ENCODE measurements at places on chromosomes 1 and 21.

DNA sequence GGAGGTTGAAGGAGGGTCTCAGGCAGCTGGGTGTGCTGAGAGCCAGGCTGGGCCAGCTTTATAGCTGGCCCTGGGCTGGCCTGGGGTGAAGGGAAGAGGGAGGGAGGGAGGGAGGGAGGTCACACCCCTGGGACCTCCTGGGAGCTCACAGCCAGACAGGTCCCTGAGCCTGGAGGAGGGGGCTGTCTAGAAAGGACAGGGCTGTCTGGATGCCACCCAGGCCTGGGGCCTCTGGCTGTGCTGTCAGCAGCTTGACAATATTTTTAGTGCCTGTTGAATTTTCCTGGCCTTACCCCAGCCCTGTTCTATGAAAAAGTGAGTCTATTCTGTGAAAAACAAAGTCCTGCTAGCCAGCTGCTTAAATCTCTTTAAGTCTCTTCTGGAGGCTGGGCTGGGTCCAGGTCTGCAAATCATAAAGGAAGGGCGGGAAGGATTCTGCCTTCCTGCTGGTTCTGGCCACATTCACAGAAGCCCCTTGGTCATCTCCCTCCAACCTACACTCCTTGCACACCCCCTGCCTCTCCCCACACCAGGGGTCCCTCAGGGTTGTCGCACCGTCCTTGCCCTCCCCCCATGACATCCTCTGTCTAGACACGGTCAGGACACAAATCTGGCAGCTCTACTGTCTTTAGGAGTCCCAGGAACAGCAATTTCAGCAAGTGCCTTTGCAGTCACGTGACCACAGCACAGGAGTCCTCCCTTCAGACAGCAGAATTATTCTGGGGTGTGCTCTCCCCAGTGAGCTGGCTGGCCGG is at the start of gene LEFTY2:
LEFTY2 (minus strand) TSS at position 34 of the 755 bp plus-strand sequence. CDS start 80 bp downstream, outside the sequence.
- no peak for DNase-seq

DNA sequence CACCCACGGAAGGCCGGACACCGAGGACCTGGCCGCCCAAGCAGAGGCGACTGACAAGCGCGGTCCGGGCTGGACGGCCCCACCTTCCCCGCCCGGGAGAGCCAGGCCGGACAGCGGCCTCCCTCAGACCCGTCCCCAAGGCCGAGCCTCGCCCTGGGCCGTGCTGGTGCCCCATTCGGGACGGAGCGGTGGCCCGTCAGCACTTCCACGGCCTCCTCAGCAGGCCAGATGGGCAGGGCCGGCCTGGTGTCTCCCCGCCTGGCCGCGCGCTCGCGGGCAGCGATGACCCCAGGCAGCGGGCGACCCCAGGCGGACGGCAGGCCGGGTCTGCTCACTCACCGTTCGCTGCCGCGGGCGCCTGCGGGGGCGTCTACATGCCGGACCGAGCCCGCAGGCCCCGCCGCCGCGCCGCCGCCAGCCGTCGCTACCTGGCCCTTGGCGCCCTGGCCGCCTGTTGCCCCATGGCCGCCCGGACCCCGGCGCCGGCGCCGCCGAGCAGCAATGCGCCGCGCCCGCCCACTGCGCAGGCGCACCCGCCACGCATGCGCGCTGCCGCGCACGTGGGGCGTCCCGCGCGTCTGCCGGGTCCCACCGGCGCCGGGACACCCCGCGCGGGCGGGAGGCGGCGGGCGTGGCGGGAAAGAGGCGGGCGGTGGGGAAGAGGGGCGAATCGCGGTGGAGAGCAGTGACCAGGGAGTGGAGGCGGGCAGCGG is at the start of gene NADK:
NADK (minus strand) TSS at position 521 of the 713 bp plus-strand sequence. CDS start 13,064 bp downstream, outside the sequence.
- DNase-seq: peak; percentile 42

DNA sequence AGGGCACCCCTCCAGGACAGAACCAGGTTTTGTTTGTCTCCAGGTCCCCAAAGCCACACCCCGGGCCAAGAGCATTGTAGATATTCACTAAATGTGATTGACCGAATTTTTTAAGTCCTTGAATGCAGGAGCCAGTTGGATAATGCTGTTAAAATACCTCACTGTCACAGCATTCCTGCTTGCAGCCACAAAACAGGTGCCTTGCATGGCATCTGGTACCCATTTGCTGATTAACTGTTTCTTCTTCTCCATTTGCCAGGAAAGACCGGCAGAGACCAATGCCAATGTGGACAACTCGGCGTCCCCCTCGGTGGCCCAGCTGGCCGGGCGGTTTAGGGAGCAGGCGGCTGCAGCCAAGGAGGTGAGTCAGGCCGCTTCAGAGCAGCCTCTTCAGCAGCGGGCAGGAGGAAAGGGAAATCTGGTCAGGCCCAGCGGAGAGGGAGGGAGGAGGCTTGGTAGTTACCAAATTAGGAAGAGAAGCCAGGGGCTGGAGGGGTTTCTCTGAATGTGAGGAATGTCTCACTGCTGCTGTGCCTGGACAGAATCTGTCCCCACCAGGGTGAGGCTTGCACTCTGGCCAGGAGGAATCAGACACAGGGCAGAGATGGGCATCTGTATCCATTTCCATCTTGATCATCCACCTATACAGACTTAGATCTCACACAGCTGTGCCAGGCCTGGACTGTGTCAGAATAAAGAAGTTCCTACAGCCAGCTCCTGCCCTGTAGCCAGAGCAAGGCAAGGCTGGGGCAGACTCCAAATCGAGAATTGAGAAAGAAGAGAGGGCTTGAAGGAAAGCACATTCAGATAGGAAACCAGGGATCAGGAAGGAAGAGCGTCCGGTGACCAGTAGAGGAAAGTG is 37.9 kb upstream of the MPZL1 start:
- no peak for DNase-seq

DNA sequence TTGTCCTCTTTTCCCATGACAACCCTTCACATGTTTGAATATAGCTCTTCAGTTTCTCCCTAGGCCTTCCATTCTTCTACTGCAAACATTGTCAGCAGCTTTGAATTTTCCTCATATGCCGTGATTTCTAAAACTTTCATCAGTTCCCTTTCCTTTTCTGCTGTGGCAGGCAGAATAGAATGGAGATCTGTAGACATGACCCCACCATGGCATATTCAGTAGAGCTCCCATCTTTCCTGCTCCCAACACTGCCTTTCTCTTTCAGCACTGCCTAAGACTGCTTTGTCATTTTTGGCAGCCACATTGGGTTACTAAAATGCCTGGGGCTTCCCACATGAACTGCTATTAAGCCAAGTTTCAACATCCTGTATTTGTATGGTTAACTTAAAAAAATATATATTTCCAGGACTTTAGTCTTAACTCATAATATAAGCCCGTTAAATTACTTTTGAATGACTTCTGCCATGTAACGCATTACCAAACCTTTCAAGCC is 60.9 kb downstream of the TBX19 start:
- no peak for DNase-seq

GRCh38 chr21:45080639-45081414 is 6.4 kb downstream of the ADARB1 start:
- DNase-seq: no peak

GRCh38 chr1:24713176-24713575 is 32.1 kb upstream of the CLIC4 start:
- no peak for DNase-seq

GRCh38 chr1:189970331-189971230 is 507.1 kb downstream of the BRINP3 start:
- DNase-seq: no peak

DNA sequence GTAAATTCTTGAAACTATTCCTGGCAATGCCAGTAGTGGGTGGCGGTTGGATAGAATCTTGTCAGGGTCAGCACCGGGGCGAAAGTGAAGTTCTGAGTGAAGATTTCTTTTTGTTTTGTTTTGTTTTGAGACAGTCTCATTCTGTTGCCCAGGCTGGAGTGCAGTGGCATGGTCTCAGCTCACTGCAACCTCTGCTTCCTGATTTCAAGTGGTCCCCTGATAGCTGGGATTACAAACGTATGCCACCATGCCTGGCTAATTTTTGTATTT is 33.3 kb downstream of the PCNT start:
- no peak for DNase-seq

DNA sequence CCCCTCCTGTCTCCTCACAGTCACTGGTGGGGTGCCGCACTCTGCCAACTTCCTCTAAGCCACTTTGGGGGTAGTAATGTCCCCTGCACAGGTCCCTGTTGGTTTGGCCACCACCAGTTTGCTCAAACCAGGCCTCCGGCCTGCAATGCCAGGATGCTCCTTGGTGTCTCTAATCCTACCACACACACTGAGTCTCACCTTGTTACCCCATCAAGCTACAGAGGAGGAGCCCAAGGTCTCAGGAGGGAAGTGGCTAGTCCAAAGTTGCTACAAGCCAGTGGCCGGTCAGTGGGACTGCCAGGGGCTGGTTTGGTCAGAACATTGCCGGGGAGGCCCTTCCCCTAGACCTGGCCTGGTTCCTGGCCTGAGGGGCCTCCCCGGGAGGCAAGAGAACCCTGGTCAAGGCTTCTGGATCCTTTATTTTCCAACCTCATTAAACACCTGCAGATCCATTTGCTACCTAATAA is 21.5 kb upstream of the LRP8 start:
- no peak for DNase-seq

GRCh38 chr1:33718186-33718585 is 145.7 kb upstream of the HMGB4 start:
- no peak for DNase-seq

DNA sequence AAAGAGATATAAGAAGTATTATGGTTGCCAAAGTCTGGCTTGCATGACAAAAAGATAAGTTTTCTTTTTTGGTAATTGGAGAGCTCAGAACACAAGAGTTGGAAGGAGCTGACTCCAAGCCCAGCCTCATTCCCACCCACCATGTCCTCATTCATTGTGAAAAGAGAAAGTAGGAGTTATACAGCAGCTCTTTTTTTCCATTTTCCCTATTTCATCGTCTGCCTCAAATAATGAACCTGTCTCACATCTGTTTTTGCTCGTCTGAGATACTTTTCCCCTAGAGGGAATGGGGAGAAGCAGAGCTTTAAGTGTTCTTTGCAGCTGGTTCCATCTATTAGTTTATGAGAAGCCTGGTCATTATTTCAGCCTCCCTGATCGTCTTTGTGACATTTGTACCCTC is 34.7 kb downstream of the AGT start:
- no peak for DNase-seq

DNA sequence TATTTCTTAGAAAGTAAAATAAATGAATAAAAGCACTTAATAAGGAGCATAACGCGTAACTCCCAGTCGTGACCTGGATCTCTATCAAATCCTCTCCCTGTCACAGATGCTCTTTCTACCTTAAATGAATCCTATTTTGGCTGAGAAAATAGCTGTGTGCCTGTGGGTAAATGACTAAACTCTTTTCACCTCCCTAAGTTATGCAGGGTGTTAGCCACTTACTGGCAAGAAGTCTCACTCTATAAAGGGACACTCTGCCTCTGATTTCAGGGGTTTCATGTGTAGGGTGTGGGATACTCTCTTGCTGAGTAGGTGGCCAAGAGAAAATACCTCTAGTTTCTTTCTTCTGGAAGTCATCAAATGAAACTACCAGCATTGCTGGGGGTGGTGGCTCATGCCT is 24.3 kb upstream of the PPP1R15B start:
- DNase-seq: no peak

DNA sequence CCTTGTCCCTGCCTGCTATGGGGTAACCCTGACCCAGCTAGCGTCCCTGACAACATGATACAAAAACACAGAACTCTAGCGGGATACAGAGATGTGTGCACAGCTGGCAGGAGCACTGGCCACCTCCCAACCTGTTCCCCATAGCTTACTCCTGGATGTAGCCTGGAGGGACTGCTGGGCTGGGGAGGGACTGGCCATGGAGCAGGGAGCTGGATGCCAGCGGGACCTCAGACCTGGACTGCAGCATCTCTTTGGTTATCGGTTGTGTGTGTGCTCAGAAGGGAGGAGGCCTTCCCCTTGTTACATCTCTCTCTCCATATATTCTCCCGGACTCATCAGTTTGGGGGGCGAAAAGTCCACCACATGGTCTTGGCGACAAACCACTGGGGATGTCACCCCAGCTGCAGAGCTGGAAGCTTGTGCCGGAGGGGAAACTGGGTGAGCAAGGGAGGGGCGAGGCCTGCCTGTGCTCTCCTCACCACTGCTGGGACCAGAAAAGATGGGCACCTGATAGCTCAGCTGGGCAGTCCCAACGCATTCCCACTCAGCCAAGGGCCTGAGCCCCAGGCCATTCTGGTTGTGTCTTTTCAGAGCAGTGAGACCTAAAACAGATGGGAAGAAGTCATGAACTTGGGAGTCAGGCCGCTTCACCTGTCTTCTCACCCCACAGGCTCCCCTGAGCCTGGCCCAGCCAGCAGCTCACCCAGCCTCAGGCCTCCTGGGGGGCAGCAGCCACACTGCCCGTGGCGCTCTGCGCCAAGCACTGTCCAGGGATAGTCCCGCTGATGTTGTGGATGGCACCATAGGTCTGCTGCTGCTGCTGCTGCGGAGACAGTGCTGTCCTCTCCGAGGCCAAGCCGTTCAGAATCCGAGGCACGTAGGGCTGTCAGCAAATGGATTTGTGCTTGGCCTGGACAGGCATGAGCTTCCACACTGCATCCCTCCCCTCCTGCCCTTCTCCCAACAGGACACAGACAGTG is 35.6 kb downstream of the TMEM63A start:
- no peak for DNase-seq

DNA sequence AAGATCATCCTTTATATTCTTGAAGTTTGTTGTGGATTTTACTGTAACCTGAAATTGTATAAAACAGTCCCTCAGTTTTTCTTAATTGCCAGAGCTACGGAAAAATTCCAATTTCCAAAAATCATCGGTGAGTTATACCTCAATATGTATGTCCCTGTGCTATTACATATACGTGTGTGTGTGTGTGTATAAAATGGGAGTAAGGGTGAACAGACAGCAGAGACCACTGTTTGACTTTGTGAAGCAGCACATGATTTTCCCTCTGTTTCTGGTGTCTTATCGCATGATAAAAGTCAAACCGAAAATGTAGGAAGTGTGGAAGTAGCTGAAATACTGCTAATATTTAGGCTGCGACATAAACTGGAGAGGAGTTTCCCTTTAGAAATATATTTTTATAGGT is 1.2 kb downstream of the OR2T1 start:
- no peak for DNase-seq

- no peak for DNase-seq
These were observed 30.9 kb upstream of the FCRL4 start for GRCh38 chr1:157628773-157629172.

DNA sequence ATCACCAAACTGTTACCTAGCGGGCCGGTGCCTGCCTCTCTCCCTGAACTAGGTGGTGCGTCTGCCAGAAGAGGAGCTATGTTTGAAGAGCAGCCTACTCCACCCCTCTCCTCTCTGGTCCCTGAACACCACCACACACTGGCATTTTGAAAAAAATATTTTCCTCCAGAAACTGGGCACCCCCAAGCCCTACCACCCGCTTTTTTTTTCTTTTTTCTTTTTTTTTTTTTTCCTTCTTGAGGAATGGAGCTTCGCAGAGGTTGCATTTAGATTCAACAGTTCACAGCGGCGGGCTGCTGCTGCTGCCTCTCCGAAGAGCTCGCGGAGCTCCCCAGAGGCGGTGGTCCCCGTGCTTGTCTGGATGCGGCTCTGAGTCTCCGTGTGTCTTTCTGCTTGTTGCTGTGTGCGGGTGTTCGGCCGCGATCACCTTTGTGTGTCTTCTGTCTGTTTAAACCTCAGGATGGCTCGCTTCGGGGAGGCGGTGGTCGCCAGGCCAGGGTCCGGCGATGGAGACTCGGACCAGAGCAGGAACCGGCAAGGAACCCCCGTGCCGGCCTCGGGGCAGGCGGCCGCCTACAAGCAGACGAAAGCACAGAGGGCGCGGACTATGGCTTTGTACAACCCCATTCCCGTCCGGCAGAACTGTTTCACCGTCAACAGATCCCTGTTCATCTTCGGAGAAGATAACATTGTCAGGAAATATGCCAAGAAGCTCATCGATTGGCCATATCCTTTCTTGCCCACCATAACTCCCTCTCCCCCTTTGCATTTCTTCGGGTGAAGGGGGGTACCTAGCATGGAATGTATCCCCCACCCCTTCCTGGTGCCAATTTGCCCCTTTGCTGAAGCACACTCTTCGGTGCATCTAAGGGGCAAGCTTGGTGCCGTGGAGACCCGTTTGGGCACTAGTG is at the start of gene CACNA1E:
CACNA1E (plus strand) TSS at position 233 of the 911 bp plus-strand sequence; CDS start at position 461, 228 bp downstream.
- no peak for DNase-seq

GRCh38 chr21:31548688-31549087 is 110.8 kb upstream of the SOD1 start:
- DNase-seq: no peak

All from D721Med (cell line).